ENCODE measurements at places on chromosomes 12 and 14. TPM values are rescaled to one million over a fixed set of nuclear protein-coding genes. Genes with fewer than 3 reads are reported as not detected.

The PIWIL1 gene
- total RNA-seq: not detected

- no peak for DNase-seq
Measured at GRCh38 chr12:32070370-32070769, 36.3 kb upstream of the BICD1 start.

- DNase-seq: no peak
Measured at GRCh38 chr12:66979251-66979650, 289.9 kb upstream of the CAND1 start.

DNA sequence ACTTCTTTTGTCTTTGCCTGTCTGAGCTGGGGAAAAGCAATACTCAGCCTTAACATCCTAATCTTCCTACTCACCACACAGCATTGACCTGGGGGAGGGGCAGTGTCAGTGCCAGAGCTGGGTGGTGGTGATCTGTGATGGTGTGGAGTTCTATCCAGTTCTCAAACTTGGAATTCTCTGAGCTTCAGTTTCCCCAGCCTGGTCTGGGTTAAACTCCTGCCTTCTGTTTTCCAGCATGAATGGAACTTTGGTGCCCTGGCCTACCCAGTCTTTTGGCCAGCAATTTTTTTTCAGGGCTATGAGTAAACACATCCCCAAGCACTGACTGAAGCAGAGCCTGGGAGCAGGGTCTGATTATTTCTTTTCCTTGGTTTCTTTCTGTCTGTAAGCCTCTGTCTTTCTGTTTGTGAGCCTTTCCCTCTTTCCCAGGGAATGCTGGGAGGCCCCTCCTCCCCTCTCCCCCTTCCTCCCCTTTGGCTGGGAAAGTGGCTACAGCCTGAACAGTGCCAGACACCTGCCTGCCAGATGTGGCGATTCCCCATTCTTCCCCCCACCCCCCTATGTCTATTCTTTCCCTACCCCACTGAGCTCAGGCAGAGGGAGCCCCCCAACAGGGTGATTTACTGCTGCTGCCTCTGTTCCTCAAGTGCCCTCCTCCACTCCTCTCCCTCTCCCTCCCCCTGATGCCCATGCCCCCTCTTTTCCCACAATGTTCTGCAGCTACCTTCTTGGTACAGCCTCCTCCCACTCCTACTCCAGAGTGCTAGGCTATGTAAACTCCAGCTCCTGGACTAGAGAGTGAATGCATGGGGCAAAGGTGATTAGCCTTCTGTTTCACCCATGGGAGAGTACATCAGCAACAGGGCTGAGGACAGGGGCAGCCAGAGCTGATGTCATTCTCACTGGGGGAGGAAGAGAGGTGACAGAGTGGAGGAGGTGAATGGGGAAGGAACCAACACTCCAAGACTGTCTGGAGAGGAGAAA lies 11.1 kb downstream of the GPR84 start:
- DNase-seq: peak; percentile 58

- DNase-seq: no peak
Measured at GRCh38 chr14:91466192-91466591, 43.9 kb downstream of the PPP4R3A start.
